ENCODE measurements at places on chromosomes 2 and 18. TPM values are rescaled to one million over a fixed set of nuclear protein-coding genes. Genes with fewer than 3 reads are reported as not detected.

- DNase-seq, result peak; percentile 86
Measured at GRCh38 chr2:7022492-7023385, 105.5 kb downstream of the RNF144A start.

DNA sequence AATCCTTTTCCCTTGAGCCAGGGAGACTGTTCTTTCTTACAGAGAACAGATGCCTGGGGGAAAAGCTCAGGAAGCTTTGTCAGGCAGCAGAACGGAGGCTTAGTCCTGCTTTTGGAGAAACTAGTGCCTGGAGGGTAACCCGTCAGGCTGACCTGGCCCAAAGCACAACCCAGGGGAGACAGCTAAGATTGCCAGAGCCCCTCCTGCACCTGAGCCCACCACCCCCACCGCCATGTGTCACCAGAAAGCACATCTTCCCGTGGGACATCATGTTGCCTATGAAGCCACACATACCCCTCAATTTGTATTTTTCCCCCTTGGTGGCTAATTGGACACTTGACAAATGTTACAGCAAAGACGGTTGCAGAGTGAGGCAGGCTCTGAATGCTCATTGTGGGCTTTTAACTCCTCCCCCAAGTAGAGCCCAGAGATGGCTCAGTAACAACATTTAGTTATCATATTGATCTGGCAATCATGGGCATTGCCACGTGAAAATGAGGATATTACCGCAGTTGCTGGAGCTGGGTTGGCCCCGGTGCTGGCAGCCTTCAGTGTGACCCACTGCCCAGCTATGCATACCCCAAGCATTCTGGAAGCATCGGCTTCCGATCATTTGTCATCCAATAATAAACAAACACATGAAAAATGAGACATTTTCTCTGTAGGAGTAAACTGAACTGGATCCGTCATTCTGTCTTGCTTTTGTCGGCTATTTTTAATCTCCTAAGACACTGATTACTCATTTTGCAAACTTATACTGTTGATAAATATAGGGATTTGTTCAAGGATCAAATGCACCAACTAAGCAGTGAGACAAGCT lies 229.5 kb downstream of the ATAD2B start:
- DNase-seq, result no peak

DNA sequence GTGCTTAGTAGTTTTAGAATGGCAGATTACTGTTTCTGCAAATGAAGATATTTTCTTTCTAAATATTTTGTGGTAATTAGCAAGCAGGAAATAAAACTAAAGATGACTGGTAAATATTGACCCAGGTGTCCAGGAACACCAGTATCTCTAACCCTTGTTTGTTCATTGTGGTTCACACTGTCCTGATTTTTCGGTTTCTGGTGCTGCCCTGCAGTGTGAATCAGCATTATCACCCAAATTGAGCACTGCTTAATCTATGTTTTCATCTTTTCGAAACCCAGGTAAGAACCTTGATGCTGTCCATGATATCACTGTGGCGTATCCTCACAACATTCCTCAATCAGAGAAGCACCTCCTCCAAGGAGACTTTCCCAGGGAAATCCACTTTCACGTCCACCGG lies 167.4 kb downstream of the CAPN13 start:
- DNase-seq, result no peak

DNA sequence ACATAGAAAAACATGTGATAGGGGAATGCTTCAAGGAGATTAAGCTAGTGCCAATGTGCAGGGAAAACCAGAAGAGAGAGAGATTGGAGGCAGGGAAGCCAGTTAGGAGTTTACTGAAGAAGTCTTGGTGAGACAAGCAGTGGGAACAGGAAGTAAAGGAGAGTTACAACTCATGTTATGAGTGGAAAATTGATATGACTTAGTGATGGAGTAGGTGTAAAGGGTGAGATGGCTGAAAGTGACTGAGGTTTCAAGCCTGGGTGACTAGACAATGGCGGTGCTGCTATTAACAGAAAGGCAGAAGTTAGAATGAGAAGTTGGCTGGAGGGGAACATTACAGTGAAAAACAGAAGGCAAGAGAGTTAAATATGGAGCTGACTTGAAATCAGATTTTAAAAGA lies 16.5 kb downstream of the DOK1 start:
- DNase-seq, result no peak

BMPR2 gene
- total RNA-seq, result 26.7 TPM

ACKR3 gene
- total RNA-seq, result 10.4 TPM

All from body of pancreas (tissue), 4 donors.